ENCODE measurements at places on chromosomes 1 and 21.
A peak's percentile ranks its signal among the peaks of the same experiment; 100 is the strongest.

GRCh38 chr1:69223156-69223555 lies 344.6 kb upstream of the LRRC7 start:
- no peak for DNase-seq

- DNase-seq = peak; percentile 65
These were observed 182.4 kb downstream of the MIS18A start for GRCh38 chr21:32096411-32096810.

DNA sequence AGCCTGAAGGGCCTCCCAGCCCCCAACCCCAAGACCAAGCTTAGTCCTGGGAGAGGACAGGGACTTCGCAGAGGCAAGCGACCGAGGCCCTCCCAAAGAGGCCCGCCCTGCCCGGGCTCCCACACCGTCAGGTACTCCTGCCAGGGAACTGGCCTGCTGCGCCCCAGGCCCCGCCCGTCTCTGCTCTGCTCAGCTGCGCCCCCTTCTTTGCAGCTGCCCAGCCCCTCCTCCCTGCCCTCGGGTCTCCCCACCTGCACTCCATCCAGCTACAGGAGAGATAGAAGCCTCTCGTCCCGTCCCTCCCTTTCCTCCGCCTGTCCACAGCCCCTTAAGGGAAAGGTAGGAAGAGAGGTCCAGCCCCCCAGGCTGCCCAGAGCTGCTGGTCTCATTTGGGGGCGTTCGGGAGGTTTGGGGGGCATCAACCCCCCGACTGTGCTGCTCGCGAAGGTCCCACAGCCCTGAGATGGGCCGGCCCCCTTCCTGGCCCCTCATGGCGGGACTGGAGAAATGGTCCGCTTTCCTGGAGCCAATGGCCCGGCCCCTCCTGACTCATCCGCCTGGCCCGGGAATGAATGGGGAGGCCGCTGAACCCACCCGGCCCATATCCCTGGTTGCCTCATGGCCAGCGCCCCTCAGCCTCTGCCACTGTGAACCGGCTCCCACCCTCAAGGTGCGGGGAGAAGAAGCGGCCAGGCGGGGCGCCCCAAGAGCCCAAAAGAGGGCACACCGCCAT lies 21.9 kb upstream of the ARF1 start:
- DNase-seq = peak; percentile 53

- peak; percentile 87 for DNase-seq
These were observed 4.5 kb downstream of the KCNJ9 start for GRCh38 chr1:160085686-160086455.

- no peak for DNase-seq
These were observed 76.3 kb downstream of the OBSCN start for GRCh38 chr1:228284148-228284495.

DNA sequence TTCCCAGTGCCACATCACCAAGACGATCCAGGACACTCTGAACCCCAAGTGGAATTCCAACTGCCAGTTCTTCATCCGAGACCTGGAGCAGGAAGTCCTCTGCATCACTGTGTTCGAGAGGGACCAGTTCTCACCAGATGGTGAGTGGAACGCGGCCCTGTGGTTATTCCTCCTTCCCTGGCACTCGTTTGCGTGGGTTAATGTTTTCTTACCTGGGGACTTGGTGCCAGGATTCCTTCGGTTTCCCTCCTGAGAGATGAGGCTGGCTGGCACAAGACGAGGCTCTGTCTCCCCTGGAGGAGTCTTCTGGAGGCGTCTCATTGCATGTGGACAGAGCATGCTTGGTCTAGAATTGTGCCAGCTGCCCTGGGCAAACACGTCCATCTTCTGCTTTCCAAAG lies 29.3 kb downstream of the ATP5PO start:
- DNase-seq = no peak

DNA sequence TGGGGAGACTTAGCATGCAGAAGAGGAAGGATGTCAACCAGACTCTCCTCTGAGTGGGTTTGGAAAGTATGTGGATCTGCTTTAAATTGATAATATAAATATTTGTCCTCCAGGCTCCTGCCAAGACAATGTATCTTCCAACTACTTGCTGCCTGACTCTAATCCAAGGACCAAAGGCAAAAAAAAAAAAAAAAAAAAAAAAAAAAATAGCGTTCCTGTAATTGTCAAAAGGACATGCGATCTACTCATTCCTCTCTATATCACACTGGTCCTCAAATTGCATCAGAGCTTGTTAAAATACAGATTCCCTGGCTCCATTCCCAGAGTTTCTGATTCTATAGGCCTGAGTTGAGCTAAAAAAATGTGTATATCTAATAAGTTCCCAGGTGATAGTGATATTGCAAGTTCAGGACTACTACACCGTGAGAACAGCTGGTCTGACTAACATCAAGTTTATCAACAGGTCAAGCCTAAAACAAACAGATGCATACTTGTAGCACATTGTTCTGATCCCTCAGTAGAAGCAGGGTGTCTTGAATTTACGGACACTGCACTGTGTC lies 141.3 kb downstream of the TNR start:
- DNase-seq = peak; percentile 56

- peak; percentile 63 for DNase-seq
These were observed 61.6 kb downstream of the LRRN2 start for GRCh38 chr1:204623894-204624361.

DNA sequence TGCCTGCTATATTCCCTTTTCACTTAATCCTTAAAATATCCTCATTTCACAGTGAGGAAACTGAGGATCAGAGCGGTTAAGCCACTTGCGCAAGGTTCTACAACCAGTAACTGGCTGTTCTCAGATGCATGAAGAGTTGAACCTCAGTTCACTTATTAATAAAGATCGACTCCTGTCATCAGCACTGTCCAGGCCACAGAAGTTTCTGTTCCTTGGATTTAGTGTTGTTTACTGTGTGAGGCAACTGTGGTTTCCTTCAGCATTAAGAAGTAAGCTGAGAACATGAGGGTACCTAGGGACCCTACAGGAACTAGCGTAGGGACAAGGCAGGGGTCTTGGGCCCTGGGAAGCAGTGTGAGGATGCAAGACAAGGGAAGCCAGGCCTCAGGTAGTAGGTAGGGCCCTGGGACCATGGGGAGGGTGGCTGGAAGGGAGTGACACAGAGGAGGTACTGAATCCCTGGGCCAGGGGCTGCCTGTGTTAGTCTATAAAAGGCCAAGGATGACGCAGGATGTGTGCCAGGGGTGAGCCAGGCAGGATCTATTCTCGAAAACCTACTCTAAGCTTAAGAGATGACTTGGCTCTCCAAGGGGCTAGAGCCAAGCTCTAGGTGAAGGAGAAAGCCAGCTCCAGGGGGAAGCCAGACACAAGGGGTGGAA lies 181.2 kb upstream of the CSF3R start:
- no peak for DNase-seq

GRCh38 chr1:245441689-245442088 lies 286.9 kb downstream of the KIF26B start:
- no peak for DNase-seq

DNA sequence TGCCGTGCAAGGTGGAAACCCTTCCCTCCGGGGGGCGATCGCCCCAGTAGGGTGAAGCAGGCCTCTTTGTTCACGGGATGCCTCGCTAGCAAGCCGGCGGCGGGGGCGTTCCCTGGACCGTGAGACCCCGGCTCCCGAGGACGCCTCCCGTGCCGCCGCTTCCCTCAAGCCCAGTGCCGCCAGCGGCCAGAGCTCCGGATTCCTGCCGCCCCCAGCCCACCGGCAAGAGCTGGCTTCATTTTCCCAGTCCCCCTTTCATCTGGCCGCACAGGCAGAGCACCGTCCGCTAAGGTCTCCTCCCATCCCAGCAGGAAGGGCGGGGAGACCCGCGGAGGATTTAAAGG lies 16.3 kb downstream of the IER5 start:
- DNase-seq = peak; percentile 75

DNA sequence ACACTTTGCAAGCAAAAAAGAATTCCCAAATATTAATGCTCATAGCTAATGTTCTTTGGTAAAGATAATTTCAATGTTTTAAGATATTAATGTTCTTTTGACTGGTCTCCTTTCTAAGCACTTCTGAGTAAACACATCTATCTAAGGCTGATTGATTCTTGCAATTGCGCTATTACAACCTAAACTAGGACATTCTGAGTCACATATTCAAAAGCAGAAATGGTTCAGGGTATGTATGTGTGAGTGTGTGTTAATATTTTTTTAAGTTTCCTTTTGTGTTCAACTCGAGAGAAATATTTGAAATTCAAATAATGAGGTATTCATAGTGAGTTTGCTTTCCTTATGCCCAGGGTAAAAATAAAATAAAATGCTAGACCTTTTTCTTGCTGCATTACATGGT lies 203.6 kb upstream of the GRIK3 start:
- no peak for DNase-seq

GRCh38 chr1:51299185-51299885 lies 31.0 kb downstream of the TTC39A start:
- no peak for DNase-seq

DNA sequence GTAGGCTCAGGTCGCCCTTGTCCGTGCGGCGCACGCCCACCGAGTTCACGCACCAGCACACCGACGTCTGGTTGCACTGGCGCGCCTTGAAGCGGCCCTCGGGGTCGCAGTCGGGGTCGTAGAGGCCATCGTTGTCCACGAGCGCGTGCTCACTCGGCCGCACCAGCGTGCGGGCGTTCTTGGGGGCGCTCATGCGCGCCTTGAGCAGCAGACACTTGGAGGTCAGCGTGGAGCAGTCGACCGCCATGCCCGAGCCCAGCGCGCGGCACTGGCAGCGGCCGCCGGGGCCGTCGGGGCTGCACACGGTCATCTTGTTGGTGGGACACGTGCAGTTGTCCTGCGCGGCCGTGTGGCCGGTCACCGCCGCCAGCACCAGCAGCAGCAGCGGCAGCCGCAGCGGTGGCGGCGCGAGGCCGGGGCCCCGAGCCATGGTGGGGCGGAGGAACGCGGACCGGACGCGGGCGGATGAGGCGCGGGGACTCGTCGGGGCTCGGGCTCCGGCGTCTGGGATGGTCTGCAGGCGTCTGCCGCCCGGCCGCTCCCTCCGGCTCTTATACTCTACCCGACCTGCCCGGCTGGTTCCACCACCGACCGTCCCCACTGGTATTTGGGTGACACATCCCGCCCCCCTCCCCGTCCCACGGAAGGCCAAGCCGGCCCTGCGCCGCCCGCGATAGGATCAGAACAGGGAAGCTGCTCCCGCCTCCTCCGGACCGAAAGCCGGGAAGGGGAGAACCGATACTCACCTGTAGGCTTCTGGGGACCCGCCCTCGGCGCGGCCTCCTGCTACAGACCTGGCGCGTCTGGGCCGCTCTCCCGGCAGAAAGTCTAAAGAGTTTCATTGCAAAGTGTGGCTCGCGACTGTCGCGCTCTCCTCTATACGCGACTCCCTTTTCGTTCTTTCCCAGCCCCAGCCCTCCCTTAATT lies at the start of gene TACSTD2:
TACSTD2 (minus strand) TSS at position 526 of the 927 bp plus-strand sequence; CDS start at position 430, 96 bp downstream.
- DNase-seq = peak; percentile 99

DNA sequence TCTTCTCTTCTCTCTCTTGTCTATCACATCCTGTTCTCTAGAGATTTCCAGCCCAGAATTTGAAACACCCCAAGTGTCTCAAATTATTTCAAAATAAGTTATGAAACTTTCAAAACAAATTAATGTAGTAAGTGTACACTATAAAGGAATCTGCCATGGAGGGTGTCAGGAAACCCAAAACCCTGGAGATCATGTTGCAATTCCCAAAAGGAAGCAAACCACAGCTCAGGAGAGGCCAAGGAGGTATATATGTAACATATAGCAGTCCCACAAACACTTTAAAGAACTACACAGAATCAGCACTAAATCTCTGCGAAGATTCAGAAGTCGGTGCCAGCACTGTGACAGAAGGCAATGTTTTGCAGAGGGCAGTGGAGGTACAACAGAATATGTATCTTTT lies 26.6 kb downstream of the PTPN14 start:
- DNase-seq = no peak

DNA sequence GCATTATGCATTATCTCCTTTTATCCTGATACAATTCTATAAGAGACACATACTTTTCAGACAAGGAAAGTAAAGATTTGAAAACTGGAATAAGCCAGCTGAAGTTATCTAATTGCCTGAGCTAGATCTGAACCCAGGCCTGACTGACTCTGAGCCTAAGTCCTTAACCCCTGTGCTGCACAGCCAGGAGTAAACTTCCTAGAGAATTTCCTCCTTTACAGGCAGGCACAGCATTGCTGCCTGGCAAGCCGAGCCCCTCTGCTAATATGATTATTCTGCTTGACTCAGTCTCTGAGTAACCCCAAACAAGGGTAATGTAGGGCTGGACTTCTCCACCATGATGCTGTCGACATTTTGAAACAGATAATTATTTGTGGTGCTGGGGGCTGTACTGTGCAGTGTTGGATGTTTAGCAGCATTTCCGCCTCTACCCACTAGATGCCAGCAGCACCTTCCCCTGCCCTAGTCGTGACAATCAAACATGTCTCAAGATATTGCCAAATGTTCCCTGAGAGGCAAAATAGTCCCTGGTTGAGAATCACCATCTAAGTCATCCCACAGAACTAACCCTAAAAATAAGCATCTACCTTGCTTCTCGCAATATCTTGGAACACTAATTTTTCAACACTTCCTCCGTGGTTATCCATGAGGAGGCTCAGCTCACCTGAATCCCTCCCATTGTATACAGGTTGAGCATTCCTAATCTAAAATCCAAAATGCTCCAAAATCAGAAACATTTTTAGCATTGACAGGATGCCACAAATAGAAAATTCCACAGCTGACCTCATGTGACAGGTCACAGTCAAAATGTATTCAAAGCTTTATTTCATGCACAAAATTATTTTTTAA lies 18.5 kb downstream of the CAMK1G start:
- DNase-seq = peak; percentile 74

DNA sequence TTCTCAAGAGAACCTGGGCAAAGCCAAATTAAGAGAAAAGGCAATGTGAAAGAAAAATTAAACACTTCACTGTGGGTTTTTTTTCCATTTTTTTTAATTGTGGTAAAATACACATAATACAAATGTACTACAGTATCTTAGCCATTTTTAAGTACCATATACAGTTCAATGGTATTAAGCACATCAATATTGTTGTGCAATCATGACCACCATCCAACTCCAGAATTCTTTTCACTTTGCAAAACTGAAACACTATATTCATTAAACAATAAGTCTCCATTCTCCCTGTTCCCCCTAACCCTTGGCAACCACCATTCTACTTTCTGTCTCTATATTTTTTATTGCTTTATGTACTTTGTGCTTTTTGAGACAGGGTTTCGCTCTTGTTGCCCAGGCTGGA lies 17.8 kb upstream of the OTUD7B start:
- no peak for DNase-seq

- DNase-seq = no peak
These were observed 121.1 kb upstream of the SYT6 start for GRCh38 chr1:114274621-114275317.

- no peak for DNase-seq
These were observed 23.2 kb upstream of the MACF1 start for GRCh38 chr1:39181311-39181710.

DNA sequence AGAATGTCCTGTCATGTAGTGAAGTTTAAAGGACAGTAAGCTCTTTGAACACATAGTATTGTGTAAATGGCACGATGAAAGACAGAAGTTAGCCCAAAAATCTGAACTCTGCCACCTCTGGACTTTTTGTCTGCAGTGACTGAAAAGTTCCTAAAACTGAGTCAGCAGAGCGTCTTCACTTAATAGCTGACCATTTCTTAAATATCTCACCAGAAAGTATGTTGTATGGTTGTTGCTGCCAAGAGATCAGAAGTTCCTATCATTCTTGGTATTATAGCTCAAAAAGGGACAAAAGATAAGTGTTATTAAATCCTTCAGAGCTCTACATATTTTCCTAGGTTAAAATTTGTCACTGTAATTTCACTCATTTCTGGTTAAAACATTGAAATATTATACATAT lies 1003.0 kb downstream of the TTLL7 start:
- no peak for DNase-seq

Measured in DMS53 (cell line).